ENCODE measurements at places on chromosomes 11 and 22. TPM values are rescaled to one million over a fixed set of nuclear protein-coding genes. Genes with fewer than 3 reads are reported as not detected.

DNA sequence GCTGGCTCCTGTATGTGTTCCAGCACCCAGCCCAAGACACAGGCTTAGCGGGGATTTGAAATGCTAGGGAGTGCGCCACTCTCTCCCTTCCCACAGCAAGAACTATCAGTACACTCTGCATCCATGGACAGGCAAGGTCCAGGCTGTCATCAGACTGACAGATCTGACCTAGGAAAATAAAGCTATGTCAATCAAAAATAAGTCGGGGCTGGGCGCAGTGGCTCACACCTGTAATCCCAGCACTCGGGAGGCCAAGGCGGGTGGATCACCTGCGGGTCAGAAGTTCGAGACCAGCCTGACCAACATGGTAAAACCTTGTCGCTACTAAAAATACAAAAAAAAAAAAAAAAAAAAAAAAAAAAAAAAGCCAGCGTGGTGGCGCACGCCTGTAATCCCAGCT, 1.7 kb upstream of the MOV10L1 start:
- DNase-seq = no peak

RASD2 gene
- not detected for total RNA-seq

DNA sequence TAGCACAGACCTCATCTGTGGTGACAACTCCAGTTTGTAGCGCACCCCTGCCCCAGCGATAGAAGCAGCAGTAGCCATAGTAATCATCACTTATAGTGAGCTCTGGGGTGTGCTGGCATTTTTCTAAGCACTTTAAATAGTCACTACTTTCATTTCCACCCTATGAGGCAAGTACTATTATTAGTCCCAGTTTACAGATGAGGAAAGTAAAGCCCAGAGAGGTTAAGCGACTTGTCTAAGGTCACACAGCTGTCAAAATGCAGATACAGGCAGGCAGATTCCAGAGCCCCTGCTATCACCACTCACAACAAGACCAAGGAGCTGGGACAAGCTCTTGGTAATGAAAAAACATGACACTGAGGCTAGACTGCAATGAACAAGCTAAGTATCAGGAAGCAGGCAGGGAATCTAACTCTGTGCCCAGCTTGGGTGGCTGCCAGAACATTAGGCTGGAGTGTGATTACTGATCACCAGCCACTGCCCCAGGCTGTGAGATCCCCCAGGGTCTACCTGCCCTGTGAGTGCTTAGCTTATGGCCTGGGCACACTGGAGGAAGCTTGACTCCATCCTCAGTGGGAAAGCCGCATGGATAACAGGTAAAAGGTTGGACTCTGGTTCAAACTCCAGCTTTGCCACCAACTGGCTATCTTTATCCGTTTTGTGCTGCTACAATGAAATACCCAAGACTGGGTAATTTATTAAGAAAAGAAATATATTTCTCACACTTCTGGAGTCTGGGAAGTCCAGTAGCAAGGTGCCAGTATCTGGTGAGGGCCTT, 561.1 kb downstream of the MN1 start:
- DNase-seq = no peak

GRCh38 chr11:11717064-11717725, 95.4 kb upstream of the GALNT18 start:
- no peak for DNase-seq

DNA sequence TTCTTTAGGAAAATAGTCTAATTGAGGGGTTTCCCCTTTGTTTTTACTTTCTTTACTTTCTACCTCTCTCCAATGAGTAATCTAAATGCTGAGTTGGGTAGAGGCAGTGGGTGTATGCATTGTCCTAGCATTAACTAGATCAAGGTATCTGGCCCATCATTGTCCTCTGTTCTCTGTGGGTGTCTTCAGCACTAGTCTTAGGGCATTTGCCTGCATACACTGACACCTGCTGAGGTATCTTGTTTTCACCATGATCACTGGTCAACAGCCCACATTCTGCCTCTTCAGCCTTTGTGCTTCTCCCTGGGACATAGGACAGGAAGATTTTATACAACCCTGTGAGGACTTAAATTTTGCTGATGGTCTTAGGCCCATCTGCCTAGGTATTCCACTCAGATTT, 371.1 kb downstream of the RAB38 start:
- no peak for DNase-seq

PTPRCAP gene
- 348 TPM for total RNA-seq

RIBC2 gene
- total RNA-seq = not detected

DNA sequence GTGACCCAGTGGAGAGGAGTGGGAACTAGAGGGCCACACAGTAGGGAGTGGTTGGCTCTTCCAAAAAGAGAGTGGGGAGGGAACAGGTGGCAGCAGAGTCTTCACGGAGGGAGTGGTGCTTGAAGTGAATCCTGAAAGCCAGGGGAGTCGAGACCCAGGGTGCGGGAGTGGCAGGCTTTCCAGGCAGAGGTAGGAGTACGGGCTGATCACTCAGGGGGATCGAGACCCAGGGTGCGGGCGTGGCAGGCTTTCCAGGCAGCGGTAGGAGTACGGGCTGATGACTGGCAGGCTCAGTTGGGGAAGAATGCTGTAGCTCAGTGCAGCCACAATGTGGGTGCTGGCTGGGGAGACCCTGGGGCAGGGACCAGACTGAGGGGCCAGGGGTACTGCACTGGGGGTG, 148.2 kb downstream of the TBC1D22A start:
- no peak for DNase-seq

GRCh38 chr22:35540595-35541253, at the start of gene RASD2:
Gene RASD2 (plus strand): TSS chr22:35540831. CDS start chr22:35546810, 5,979 bp downstream.
- DNase-seq = peak; percentile 59

C11orf42 gene
- total RNA-seq = not detected

P4HA3 gene
- not detected for total RNA-seq

- DNase-seq = no peak
Observed at GRCh38 chr11:113147249-113147648, 167.1 kb upstream of the TTC12 start.

DNA sequence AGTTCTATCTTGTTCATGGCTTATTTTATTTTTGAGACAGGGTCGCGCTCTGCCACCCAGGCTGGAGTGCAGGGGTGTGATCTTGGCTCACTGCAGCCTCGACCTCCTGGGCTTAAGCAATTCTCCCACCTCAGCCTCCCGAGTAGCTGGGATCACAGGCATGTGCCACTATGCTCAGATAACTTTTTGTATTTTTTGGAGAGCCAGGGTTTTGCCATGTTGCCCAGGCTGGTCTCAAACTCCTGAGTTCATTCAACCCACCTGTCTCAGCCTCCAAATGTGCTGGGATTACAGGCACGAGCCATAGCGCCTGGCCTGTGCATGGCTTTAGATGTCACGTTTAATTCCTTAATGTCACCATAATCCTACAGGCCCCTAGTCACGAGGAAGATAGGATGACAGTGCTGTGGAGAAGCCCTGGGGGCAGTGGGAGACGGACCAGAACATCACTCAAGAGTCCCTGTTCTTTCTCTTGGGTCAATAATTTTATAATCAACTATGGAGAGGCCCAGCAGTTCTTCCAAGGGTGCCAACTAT, 99.5 kb downstream of the RDX start:
- DNase-seq = no peak

DNA sequence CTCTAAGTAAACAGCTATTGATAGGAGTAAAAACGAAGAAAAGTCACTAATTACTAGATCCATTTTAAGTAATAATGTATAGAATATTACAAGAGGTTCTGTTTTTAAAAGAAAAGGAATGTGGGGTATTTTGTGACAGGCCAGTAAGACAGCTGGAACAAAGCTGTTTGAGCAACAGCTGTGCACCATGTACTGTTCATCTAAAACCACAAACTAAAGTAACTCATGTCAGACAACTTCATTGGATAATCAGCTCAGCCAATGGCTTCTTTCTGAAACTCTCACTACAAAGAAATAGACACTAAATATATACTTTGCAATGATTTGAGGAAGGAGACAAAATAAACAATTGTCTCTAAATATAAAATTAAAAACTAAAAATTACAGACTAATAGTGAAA, 16.1 kb downstream of the RRAS2 start:
- no peak for DNase-seq

- DNase-seq = no peak
Observed at GRCh38 chr22:43008921-43009320, 6.0 kb downstream of the PACSIN2 start.

CPT1B gene
- total RNA-seq = 80.0 TPM

All from Karpas-422 (cell line).